Stimulated activated CD4-positive, alpha-beta T cell treated with anti-CD3 and anti-CD28 coated beads, Interleukin-1b, Interleukin-23, amount 100 ng/mL, for 4 hours (primary cell): ENCODE measurements at places on chromosomes 1 and 21.

DNA sequence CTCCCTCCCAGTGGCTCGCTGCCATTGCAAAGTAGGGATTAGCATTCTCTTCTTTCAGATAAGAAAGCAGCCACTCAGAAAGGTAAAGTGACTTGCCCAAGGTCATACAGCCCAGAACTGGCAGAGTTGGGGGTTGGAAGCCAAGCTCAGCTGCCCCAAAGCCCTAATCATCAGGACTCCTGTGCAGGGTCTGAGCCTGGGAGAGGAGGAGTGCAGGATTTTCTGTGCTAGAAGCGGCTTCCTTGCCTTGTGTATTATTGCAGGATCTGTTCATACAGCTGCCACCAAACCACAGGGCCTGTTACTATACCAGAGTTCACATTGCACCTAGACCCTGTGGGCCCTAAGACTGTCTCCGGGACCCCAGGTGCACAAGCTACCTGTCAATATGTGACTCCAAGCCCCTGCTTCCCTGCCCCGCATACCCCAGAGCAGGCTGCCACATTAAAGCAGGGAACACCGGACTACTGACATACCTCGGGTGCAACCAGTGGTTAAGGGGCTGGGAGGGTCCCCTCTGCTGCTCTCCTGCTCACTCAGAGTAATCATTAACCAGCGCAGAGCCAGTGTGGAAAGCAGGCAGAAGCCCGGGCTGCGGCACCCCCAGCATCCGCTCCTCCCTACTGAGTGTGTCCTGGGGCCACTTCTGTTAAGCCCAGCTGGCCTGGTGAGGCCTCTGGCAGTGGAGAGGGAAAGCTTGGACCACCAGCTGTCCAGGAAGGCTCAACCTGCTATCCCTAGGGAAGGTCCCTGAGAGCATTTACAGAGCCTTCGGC, 15.8 kb downstream of the HSPG2 start:
- DNase-seq, result no peak

DNA sequence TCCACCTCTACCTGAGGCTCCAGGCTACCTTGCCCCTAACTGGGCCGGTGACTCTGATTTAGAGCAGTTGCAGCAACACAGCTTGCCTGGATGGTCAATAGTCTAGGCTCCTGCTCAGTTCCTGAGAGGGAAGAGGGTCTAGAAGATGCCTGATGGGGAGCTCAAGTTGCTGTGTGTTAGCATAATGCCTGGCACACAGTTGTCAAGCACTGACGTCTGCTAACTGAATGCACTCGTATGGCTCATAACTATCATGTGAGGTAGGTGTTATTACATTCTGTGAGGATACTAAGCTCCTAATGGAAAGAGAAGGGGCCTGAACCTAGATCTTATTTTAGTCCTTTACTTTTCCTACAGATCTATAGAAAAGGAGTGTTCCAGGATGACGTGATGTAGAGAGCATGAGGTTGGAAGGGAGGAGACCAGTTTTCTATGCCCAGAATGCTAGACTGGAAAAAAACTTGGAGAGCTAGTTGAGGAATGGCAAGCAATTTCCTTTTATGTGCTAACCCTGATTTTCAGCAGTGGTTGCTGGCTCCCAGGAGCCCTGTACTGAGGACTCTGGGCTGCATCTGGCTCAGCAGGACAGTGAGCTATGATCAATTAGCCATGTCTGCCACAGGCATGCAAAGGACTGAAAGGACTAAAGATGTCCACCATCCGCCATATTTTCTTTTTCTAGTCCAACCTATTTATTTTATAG, 30.0 kb downstream of the FAM78B start:
- no peak for DNase-seq

DNA sequence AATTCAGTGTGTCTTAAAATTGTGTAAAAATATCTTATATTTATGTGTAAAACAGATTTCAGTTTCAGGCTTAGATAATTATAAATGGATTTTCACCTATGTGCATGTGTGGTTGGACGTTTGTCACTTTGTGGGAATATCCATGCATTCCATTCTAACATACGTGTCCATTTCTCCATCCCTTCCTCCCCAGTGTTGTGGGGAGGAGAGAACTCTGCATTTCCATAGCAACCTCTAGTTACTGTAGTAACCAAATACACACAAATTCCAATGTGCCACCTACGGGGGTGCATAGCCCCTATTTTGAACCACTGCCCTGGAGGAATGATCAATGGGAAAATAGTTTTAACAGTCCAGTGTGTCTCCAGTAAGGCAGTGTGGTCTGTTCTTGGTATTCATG, 79.0 kb downstream of the RASAL2 start:
- no peak for DNase-seq

DNA sequence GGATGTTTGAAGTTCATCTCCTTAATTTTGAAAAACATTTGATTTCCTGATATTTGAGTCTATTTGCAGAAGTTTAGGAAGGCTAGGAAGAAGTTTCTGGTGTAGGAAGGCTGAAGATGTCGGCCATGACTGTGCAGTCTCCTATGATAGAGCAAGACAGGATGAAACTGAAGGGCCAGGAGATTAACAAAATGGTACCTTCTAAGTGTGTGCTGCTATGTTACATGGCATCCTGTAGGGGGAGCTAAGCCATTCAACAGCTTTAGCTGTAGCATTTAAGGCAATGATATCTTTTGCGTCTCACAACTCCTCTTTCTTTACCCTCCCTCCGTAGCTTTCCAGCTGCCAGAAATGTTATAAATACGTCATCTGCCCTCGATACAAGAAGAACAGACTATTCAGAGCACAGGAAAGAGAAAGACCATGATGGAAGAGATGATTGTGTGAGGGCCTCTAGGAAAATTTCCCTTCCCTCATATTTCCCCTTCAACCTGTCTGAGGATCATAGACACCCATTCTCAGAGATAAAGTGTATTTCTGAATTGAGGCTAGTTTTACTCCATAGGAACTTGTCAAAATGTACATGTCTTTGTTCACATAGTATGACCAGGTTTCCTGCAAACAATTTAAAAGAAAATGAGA, 61.1 kb downstream of the XCL1 start:
- no peak for DNase-seq

GRCh38 chr1:39992234-39992633, 37.3 kb downstream of the MFSD2A start:
- DNase-seq, result no peak

- no peak for DNase-seq
Observed at GRCh38 chr1:234014208-234014607, 109.7 kb downstream of the SLC35F3 start.
